ENCODE measurements at places on chromosomes 1 and 21.

- peak; percentile 61 for DNase-seq
Observed at GRCh38 chr1:183023146-183023600, at the start of gene LAMC1. TSS of gene LAMC1 (plus strand) at chr1:183023420. CDS start at chr1:183023717, 297 bp downstream.

DNA sequence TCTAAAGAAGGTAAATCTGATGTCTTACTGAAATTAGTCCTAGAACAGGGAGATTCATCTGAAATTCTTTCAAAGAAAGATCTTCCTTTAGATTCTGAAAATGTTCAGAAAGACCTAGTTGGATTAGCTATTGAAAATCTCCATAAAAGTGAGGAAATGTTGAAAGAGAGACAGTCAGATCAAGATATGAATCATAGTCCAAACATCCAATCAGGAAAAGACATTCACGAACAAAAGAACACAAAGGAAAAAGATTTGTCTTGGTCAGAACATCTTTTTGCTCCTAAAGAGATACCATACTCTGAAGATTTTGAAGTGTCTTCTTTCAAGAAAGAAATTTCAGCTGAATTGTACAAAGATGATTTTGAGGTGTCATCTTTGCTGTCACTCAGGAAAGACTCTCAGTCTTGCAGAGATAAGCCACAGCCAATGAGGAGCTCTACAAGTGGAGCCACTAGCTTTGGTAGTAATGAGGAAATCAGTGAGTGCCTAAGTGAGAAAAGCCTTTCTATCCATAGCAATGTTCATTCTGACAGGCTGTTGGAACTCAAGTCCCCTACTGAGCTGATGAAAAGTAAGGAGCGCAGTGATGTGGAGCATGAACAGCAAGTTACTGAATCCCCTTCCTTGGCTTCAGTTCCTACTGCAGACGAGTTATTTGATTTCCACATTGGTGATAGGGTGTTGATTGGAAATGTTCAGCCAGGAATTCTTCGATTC lies 61.6 kb upstream of the QSOX1 start:
- no peak for DNase-seq

DNA sequence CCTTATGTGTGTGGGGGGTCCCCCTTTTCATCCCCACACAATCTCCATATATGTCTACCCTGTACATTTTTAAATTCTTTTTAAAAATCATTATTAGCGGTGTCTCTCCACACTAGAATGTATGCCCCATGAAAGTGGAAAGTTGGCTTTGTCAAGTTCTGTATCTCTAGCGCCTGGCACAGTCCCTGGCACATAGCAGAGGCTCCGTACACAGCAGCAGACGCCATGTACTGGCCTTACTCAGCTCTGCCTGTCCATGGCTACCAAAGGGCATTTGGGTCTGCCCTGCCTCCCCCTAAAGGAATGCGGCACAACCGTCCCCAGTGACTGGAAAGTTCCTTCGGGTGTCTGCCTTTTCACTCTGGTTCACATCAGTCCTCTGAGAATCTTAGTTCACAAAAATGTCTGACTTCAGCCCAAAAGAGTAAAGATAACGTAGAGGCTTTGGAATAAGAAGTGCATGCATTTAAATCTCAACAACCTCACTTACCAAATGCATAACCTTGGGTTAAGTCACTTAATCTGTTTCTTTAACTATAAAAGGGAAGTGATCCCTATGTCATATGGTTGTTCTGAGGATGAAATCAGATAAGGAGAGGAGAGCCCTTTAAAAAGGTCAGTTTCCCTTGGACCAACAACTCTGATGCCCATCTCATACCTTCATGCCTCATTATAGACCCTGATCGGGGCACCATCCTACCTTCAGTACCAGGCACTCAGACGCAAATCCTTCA lies 61.1 kb downstream of the CD46 start:
- DNase-seq = no peak

- no peak for DNase-seq
Observed at GRCh38 chr1:118246646-118247045, 61.6 kb upstream of the SPAG17 start.

GRCh38 chr1:67468066-67468718 lies 38.0 kb upstream of the SERBP1 start:
- DNase-seq = no peak

DNA sequence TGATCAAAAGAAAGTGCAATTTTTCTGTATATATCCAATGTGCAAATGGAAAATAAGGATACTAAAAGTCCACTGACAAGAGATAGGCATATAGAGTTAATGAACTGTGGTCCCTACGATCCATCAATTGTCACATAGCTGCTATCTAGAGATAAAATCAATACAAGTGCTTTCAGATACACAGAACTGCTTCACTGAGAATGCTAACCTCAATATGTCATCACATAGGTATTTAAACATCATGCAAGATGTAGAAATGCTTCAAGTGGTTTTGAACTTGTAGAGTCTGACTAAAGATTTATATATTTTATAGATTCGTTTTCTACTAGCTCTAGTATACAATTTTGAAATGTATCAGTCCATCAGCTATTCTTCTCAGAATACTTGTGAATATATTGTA lies 1604.7 kb downstream of the PLA2G4A start:
- no peak for DNase-seq

DNA sequence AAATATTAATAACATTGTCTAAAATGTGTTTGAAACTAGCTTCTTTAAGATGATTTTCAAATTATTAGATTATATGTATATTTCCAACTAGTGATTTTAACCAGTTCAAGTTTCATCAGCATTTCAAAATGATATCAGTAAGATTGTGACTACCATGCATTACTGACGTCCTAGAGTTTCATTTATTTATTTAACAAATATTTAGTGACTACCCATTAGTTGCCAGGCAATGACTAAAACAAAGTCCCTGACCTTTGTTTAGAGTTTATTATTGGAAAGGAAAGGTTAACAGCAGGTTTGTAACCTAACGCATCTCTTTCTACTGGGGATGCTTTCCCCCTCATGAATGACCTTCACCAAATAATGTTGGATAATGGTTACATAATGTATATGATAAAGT lies 7.6 kb upstream of the C4BPB start:
- DNase-seq = no peak

DNA sequence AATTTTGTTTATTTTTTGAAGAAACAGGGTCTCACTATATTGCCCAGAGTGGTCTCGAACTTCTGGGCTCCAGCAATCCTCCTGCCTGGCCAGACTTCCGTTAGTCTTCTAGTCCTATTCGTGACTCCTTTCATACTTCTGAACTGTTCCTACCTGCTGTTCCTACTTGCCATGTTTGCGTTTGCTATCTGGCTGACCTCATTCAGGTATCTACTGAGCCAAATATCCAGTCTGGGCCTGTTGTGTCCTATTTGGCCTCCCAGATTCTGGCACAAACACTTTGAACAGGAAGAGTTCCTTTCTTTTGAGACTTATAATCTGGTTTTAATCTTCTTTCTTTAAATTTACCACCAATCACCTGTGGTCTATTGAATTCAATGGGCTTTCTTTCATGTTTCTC lies 6.9 kb upstream of the NR1I3 start:
- DNase-seq = no peak

- DNase-seq = no peak
Observed at GRCh38 chr1:17603091-17603841, 63.8 kb downstream of the ARHGEF10L start.

GRCh38 chr1:23525558-23526250 lies 5.3 kb downstream of the E2F2 start:
- no peak for DNase-seq

GRCh38 chr21:33569991-33570390 lies 18.5 kb downstream of the DONSON start:
- no peak for DNase-seq

DNA sequence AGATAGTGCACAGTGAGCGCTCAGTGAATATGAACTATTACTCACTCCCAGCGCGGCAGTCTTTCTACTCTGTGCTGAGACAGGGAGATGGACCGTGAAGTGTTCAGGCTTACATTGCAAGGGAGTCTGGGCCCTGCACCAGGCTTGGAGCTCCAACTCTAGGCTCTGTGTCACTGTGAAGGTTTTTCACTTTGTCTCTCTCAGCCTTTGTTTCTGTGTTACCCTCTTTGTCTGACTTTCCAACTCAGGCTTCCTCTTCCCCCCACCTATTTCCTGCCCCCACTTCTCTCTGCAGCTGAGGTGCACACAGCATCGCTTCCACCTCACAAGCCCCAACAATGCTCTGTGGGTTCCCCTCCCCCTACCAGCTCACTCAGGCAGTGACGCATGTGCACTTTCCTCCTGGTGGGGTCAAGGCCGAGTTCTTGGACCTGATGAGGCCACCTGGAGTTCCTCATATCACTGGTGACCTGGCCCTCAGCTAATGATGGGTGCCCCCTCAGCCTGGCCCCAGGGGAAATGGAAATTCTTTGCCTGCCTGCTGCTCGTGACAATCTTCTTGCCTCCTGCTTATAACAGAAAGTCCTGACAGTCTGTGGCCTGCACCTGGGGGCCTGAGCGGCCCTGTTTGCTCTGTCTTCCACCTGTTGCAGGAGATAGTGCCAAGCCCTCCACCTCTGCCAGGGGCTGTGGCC lies 1.1 kb upstream of the LCK start:
- no peak for DNase-seq

DNA sequence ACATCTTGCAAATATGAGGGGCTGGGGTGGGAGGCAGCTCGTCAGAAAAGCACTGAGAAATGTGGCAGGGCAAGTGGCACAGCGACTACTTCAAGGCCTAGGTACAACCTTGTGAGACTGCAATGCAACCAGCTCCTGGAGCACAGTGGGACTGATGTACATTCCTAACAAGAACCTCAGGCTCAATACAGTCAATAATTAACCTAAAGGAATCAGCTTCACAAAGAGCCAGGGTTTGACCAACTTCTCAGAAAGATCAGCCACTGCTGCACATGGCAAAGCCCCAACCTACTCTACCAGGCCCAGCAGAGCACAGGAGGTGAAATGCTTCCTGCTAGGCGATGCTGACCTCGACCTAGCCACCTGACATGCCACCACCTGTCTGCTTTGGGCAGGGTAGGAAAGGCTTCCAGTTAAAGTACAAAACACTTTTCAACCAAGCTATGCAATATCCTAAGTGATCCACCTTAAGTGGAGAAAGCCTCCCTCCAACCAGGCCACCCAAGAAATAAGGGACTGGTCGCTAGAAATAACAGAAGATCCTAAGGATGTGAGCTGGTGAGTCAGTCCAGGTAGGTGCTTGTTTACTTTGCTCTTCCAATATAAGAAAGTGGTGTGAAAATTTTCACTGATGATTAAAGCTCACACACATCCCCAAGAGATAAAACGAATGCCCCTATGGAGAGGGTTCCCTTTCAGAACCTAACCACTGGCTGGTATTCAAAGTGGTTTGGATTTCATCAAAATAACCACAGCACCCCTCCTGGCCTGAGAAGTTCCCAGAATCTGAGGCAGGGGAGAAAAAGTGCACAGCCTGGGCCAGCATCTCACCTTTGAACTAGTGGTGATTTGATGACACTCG lies 2.1 kb downstream of the RIPK4 start:
- DNase-seq = no peak

DNA sequence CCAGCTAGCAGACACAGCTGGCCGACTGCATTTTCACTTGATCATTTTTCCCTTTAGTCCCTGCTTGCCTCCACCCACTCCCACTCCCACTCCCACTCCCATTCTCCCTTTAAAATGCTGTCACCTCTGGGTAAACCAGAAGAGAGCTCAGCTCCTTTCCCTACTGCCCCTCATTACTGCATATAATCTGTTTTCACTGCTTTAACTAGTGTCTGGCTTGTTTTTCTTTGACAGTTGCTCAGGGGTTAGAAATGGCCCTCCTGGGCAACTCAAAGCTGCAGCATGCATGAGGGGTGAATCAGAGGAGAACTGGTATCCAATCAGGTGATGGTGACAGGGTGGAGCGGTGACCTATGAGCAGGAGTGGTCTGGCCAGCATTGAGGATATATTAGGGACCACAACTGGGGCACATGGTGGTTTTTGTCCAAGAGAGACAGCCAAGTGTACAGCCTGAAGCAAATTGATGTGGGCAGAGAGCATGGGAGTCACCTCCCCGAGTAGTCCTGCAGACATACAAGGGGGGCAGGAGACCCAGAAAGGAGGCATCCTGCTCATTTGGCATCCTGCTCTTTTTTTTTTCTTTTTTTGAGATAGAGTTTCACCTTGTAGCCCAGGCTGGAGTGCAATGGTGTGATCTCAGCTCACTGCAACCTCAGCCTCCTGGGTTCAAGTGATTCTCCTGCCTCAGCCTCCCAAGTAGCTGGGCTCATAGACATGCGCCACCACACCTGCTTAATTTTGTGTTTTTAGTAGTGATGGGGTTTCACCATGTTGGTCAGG lies 42.6 kb upstream of the SRSF10 start:
- no peak for DNase-seq

DNA sequence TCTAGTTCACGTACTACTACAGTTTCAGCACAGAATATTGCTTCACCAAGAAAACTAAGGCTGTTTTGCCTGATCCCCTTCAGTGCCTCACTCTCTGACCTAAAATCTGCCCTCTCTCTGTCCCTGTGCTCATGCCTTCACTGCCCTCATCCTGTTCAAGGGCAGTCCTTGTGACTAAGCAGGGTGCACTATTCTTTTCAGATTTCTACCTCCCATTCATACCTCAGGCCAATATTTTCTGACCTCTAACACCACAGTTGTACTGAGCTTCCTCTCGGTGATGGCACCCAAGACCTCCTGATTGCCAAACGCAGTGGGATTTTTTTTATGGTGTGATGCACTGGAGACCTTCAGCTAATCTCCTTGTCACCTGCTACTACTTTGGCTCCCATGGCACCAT lies 57.7 kb upstream of the GADD45A start:
- no peak for DNase-seq

DNA sequence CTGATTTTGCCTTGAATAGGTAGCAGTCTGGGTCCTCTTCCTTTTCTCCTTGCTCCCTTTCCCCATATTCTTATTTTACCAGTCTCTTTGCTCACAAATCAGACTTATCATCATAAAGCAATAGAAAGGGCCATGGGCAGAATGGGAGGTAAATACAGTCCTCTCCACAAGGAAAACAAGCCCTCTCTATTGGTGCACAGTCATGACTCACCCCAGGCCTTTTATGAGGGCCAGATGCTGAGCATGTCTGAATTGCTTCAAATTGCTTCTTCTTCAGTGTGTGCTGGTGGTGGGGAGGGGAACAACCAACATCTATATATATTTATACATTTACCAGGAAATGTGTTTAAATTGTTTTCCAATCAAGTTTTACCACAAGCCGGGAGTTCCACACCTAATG lies 75.2 kb downstream of the GFI1 start:
- peak; percentile 2 for DNase-seq

DNA sequence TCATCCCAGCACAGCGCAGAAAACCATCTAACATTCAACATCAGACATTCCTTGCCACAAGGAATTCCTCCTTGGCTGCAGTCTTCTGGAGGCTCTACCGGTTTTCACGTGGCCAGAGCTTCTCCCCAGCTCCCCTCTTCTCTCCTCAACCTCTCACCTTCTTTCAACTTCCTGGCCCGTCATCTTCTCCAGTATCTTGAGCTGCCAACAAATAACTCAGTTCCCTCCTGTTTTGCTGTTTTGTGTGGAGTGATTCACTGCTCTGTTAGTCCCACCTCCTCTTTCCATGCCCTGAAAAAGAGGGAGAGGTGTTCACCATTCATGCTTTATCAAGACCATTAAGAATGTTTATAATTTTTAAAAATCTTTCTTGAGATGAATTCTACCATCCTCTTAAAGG lies 32.6 kb downstream of the PIGM start:
- no peak for DNase-seq

All from amniotic stem cell (primary cell).